Uterus (tissue), 4 donors: ENCODE measurements at places on chromosomes 2 and 18. TPM values are rescaled to one million over a fixed set of nuclear protein-coding genes. Genes with fewer than 3 reads are reported as not detected.

C2orf80 gene
- not detected for total RNA-seq

CLASP1 gene
- 80.4 TPM for total RNA-seq

SFT2D3 gene
- 5.9 TPM for total RNA-seq

CRYGD gene
- not detected for total RNA-seq

OSBPL6 gene
- 9.9 TPM for total RNA-seq

GALM gene
- 9.4 TPM for total RNA-seq

GAREM2 gene
- under 0.01 TPM for total RNA-seq

TRAK2 gene
- 39.0 TPM for total RNA-seq

ABI2 gene
- total RNA-seq, result 62.0 TPM

DIS3L2 gene
- 10.3 TPM for total RNA-seq

GRCh38 chr2:174332217-174332963, 2.4 kb upstream of the SP9 start:
- DNase-seq, result no peak

GRCh38 chr2:235594041-235594440, 100.2 kb downstream of the AGAP1 start:
- DNase-seq, result no peak

GRCh38 chr2:135984199-135985017, 1.0 kb downstream of the DARS1 start:
- DNase-seq, result no peak

DNA sequence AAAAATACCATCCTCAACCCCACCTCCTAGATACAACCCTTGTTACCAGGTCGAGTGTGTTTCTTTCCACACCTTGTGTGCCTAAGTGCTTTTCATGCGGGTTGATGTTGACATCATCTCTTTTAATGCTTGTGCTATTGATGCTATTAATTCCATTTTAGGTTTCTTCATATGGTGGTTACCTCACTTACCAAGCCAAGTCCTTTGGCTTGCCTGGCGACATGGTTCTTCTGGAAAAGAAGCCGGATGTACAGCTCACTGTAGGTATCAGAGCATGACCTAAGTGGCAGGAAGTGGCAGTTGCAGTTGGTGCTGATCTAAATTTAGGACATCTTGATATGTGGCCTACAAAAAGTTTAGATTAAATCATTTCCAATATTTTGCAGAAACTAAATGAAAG, 149.9 kb upstream of the TTC39C start:
- no peak for DNase-seq

GRCh38 chr2:38748943-38749804, 2.0 kb downstream of the SRSF7 start:
- no peak for DNase-seq

GRCh38 chr18:61225336-61225735, 107.9 kb upstream of the CDH20 start:
- DNase-seq, result no peak

DNA sequence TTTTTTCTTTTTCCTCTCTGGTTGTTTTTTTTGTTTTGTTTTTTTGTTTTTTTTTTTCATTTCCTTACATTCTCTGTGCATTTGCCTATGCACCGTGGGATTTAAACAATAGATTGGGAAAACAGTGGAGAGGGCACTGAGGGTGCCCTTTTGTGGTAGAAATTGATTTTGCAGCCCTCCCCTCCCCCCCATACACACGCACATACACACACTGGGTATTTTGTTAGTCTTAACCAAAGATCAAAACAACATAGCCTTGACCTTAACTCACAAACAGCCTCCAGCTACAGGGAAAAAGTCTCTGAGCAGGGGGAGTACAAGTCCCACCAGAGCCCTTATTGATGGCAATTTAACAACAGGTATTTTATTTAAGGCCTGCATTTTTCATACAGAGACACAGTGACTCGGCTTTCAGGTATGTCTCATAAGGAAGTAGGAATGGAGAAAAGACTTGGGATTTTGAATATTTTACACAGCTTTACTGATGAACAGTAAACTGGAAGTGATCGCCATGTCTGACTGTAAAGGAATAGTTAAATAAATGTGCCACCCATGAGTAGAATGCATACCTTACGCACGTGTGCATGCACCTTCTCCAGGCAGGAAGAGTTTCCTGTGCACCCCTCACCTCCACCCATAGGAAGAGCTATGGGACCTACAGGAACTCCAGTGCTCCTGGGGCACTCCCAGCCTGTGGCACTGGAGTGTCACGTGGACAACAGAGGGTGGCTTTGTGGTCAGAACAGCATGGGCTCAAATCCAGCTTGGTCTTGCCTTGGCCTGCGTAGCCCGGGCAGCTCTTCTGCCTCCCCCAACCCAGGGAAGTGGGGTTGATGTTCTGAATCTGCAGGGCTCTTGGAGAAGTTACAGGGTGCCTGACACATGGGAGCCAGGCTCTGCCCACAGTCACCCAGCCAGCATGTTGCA, 266.4 kb downstream of the ANAPC1 start:
- DNase-seq, result no peak

GRCh38 chr2:188091220-188091619, 200.5 kb upstream of the GULP1 start:
- no peak for DNase-seq

- DNase-seq, result peak; percentile 60
Measured at GRCh38 chr2:172084645-172085459, 455 bp upstream of the DLX1 start.
